ENCODE measurements at places on chromosomes 6 and 20.

DNA sequence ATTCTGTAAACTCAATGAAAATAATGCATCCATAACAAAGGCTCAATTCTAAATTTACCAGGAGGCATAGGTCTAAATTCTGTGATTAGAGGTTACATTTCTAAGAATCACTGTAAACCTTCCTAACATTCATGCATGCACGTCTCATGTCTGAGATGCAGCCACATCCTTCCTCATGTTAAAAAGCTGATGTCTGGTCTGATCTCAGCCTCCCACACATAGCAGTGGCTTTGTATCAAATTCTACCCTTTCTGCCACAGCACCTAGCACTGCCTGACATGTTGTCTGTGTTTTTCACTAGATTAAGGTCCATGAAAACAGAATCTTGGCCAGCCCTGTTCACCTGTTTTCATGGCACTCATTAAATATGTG is 171.1 kb downstream of the WDR27 start:
- no peak for DNase-seq

DNA sequence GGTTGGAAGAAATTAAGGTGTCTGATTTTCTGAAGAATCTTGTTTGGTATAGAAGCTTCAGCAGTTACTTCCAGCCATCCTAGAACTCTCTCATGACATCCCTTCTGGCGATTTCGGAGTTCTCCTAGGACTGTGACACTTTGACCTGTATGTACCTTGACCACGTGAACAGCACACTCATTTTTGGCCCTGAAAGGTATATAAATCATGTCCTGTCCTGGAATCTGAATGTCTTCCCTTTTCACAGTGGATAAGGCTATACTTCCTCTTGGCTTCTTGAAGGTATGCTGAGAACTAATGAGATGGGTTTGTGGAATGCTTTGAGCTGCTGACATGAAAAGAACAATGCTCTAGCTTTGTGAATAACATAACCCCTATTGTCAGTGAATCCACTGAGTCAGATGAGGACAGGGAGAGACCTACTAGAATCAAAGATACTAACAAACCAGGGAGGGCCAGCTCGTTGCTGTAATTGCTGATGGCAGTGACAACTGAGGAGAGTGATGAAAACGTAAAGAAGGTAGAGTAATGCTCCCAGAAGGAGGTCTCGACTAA is 6.0 kb upstream of the ZDHHC14 start:
- no peak for DNase-seq

- no peak for DNase-seq
These were observed 123.2 kb downstream of the TFAP2C start for GRCh38 chr20:56752274-56752673.

GRCh38 chr6:27332692-27333641 is 20.9 kb upstream of the POM121L2 start:
- peak; percentile 14 for DNase-seq

DNA sequence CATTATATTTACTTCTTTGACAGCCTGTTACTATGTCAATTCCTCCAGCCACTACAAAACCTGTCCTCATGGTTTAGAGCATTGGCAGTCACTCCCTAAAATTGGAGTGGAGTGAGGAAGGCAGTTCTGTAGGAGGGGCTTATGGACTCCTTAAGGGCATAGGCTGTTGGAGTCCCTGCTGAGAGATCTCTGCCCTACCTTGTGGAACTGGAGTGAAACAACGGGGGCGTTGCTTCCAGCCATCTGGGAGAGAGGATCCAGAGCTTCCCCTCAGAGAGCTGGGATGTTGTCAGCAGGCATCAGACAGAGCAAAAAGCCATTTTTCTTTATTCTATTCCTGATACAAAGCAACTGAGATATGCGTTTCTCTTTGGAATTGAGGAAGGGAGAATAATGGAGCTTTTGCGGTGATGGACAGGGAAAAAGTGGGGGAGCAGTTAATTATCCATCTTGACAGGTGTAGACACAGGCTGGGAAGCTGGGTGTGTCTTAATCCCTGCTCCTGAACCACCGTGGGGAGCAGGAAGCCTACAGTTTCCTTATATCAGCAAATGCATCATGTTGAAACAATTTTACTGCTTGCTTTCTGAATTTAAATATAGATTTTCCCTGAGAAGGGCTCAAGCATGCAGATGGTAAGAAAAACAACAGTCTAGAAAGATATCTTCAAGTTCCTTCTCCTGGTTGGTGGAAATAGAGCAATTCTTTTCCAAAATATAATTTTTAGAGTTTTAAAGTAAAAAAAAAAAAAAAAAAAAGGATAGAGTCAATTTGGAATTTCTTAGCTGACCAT is 402.5 kb downstream of the PLCB1 start:
- DNase-seq: no peak

DNA sequence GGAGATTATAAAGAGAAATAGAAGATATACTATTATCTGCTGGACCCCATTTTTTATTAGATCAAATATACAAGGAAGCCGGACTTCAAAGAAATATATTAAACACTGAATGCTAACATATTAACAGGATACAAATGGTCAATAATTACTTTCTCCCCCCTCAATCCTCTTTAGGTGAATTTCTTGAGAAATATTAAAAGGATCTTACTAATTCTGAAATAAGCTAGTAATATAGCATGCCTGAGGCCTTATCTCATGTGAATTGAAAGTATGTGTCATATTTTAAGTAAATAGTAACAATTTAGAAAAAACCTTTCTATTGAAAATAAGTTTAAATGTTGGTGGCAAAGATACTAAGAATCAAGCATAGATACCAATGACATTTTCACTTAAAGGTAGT is 954.7 kb upstream of the MAN1A1 start:
- no peak for DNase-seq

GRCh38 chr6:25315194-25316177 is 36.3 kb downstream of the CARMIL1 start:
- no peak for DNase-seq

Measured in activated CD8-positive, alpha-beta memory T cell treated with anti-CD3 and anti-CD28 coated beads for 1 hour (primary cell).